ENCODE measurements at places on chromosomes 12 and 14.

GRCh38 chr12:92034083-92034482, 111.6 kb downstream of the BTG1 start:
- DNase-seq: no peak

- DNase-seq: peak; percentile 60
Measured at GRCh38 chr12:118404876-118405521, 28.6 kb downstream of the SUDS3 start.

DNA sequence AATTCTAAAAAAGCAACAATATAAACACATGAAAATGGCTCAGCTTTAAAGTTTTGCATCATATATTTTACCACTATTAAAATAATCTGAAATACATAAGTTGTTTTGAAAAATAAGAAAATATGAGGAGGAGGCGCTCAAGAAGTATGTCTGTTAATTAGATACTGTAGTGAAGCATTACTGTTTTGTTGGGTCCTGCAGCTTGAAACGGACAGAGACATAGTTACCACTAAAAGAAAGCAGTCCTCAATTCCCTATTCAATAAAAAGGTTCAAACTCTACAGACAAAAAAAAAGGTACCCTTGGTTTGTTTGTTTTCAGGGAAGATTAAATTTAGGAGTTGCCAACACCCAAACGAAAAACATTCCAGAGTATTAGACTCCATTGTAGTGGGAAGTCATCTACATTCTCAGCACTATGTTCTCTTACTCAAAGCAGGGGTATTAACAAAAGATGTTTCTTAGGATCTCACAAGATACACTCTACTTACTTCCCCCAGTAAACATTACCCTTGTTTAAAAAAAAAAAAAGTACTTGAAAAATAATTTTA, 3.0 kb downstream of the PAWR start:
- DNase-seq: no peak

DNA sequence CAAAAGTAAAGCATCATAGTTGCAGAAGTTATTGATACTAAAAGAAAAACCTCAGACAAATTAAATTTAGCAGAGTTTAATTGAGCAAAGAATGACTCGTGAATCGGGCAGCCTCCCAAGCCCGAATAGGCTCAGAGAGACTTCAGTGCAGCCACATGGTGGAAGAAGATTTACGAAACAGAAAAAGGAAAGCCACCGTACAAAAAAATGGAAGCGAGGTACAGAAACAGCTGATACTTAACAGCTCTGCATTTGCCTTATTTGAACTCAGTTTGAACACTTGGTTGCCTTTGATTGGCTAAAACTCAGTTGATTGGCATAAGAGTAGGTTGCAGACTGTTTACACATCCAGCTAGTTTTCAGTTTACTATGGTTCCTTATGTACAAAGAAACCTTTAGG, 12.9 kb downstream of the TTC9 start:
- DNase-seq: no peak

- DNase-seq: no peak
Measured at GRCh38 chr12:75759842-75760572, 248.6 kb upstream of the KRR1 start.

DNA sequence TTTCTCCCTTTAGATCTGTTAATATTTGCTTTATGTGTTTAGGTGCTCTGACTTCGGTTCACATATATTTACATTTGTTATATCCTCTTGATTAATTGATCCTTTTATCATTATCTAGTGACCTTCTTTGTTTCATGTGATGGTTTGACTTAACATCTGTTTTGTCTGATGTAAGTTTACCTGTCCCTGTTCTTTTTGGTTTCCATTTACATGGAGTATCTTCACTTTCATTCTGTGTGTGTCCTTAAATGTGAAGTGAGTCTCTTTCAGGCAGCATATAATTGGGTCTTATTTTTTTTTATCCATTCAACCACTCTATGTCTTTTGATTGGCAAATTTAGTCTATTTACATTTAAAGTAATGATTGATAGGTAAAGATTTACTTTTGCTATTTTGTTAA, 24.2 kb downstream of the TRMT5 start:
- DNase-seq: no peak

DNA sequence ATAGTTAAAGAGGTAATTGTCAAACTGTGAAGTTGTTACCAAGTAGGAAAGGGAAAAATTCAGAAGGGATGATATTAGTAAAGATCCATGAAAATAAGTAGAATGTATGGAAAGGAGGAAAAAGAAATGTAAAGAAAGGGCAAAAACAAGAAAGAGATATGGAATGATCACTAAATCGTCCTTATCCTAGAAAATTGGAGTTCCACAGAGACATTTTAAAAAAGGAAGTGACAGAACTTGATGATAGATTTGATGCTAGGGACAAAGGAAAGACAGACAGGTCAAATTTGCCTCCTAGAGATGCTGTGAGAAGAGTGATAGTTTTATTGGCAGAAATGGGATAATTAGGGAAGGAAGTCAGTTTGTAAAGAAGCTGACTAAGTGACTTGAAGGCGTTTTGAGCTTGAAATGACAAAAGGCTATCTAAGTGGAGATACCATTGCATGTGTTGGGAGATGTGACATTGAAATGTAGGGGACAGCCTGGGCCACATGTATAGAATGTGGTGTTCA, 20.6 kb downstream of the TTC8 start:
- DNase-seq: no peak

- DNase-seq: no peak
Measured at GRCh38 chr14:51548187-51548586, 103.5 kb upstream of the FRMD6 start.

- no peak for DNase-seq
Measured at GRCh38 chr14:63508033-63508432, 35.1 kb downstream of the PPP2R5E start.

DNA sequence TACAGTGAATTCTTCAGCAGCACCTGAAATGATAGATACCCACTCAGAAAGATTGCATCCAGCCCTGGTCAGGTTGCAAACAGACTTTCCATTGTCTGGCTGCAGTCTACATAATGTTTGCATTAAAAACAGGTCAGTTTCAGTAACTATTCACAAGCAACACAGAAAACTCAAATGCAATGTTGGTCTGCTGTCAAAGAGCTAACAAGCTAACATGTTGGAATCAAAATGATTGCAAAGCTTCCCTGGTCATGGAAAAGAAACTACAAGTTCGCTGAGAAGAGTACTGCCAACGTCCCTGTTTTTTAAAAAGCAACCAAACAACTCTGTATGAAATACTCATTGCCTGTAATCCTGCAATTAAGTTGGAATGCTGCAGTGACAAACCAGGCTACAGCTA, 374.7 kb downstream of the ADAMTS20 start:
- DNase-seq: no peak

GRCh38 chr12:117134059-117134458, 34.8 kb upstream of the TESC start:
- peak; percentile 55 for DNase-seq

- peak; percentile 25 for DNase-seq
Measured at GRCh38 chr12:96907671-96908422, 790 bp downstream of the NEDD1 start.

DNA sequence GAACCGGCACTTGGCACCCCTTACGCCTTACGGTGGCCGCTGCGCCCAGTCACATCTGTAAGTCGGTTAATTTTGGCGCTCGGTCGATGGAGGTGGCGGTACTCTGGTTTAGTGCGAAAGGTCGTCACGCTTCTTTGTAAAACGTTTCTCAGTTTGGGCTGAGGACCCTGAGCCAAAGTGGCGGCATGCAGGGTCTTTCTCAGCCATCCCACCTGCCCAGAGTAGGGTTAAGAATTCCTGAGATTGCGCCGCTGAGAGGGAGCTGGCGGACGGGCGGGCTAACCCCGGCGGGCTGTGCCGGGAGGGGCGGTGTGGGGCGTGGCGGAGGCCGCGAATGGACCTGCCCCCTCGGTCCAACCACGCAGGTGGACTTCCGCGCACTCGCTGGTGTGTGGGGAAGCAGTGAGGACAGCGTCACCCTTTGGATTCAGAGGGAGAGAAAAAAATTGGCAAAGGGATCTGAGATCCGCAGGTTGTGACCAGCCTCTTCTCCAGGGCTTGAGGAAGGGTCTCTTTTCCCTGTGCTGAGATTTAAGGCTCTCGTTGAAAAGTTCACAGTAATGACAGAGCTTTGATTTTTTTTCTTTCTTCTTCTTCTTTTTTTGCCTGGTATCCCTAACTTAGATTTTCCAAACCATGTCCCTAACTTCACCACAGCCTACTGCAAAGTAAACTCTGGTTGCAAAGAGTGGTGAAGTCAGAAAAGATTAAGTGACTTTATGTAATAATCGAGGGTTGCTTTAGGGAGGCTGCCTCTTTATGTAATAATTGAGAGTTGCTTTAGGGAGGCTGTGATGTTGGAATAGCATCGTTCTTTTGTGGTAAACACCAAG, 602 bp upstream of the FBXO33 start:
- peak; percentile 71 for DNase-seq

DNA sequence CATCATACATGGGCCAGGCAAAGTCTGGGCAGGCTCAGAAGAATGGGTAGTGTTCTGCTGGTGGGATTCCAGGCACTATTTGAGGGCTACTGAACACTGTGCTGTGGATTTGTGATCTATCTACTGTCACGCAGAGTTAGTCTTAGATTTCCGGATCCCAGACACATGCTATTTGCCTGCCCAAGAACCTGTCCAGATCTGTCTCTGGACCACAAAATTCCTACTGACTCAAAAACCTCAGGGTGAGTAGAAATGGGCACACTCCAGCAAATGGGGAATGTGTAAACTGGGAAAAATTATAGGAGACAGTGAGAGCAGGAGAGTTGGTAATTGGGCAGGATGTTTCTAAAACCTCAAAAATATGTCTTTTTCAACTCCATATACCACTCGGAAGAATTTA, 129.9 kb downstream of the GALC start:
- DNase-seq: no peak

GRCh38 chr12:59654061-59654460, 58.2 kb downstream of the SLC16A7 start:
- DNase-seq: no peak

DNA sequence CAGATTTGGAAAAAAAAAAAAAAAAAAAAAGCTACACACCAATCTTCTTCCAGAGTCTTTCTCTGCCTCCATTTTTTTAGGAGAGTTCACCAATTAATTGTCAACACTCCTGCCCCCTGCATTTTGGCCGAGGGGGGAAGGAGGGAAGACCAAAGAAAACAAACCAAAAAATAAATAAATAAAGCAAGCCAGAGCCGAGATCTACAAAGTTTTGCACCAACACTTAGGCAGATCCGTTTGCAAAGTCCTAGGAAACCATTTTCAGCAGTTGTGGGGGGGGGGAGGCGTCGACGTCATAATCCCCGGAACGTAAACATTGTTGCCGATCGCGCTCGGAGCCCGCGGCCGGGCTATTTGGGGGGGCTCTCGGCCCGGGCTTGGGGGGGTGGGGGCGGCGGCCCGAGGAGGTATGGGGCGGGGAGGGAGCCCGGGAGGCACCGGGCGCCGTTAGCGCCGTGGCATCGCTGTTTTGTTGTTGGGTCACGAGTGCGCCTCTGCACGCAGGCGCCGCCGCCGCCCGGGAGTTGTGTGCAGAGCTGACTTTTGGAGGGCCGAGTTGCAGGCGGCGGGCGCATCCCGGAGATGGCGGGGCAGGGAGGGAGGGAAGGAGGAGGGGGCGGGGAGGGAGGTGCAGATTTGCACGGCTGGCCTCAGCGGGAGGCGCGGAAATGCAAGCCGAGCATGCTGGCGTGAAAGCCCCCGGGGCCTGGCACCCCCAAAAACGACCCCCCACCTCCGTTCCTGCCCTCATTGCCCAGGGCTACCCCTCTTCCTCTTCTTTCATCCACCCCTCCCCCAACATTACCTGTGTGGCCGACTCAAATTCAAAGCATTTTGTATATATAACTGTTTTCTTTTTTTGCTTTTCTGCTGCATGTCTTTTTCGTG, 598 bp downstream of the KDM2B start:
- peak; percentile 65 for DNase-seq

GRCh38 chr12:128734371-128734770, 89.4 kb downstream of the SLC15A4 start:
- DNase-seq: no peak

DNA sequence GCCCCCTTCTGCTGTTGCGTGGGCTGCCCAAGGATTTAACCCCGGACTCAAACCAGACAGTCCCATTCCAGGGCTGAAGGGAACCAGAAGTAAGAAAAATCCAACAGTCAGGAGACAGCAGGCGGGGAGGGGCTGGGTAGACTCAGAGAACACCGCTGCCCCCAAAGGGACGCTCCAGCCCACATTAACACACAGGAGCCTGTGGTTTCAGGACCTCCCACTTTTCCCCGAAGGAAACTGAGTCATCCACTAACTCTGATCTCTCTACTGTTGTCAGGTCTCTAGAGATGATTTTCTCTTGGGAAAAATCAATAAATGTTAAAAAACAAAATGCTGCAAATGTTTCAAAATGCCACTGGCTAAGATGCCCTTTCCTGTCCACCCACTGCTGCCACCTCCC, 41.6 kb downstream of the FBXO21 start:
- DNase-seq: peak; percentile 22

DNA sequence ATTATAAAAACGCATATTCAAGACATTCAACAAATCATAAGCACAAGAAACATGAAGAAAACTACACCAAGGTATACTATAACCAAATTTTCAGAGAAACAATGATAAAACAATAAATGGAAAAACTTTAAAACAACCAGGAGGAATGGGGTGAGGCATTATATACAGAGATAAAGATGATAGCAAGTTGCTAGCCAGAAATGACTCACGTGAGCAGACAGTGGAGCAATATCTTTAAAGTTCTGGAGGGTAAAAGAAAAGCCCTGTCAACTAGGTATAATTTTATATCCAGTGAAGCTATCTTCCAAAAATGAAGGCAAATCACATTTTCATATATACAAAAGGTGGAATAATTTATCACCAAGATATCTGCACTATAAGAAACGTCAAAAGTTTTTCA, 97.8 kb upstream of the PCED1B start:
- DNase-seq: no peak

GRCh38 chr14:74257078-74257940, 18.1 kb downstream of the VSX2 start:
- peak; percentile 54 for DNase-seq

GRCh38 chr14:103122585-103122946, 695 bp upstream of the TNFAIP2 start:
- DNase-seq: no peak
